Activated T-helper 9 cell treated with anti-CD3 and anti-CD28 coated beads, Interleukin-2, amount 50 U/mL, for 16 hours (primary cell): ENCODE measurements at places on chromosomes 1 and 21.

GRCh38 chr21:17612023-17612564 is 607 bp downstream of the BTG3 start:
- DNase-seq: no peak

- DNase-seq: no peak
These were observed 9.5 kb upstream of the IL24 start for GRCh38 chr1:206887701-206888100.

DNA sequence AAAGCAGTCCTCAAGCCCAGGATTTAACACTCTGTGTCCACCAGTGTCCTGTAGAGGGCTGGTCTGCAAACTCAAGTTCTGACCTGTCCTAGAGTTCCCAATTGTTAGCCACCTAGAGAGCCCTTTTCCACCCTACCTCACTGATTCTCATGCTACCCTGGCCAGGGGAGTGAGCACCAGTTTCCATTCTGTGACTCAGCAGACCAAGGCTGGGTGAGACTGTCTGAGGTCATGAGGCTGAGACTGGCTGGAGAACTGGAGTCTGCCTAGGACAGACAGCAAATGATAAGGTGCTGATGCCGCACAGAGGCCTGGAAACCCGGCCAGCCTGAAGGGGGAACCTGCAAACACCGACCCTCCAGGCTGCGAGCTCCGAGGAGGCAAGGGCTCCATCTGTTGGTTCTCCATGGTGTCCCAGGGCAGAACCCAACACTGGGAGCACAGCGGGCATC is 13.7 kb downstream of the GLIS1 start:
- no peak for DNase-seq

- no peak for DNase-seq
These were observed 114.2 kb downstream of the SLC16A1 start for GRCh38 chr1:112841825-112842224.

- DNase-seq: no peak
These were observed 85.9 kb upstream of the SOX13 start for GRCh38 chr1:203986887-203987461.

GRCh38 chr21:16550917-16551741 is 821.3 kb downstream of the USP25 start:
- DNase-seq: no peak

- DNase-seq: peak; percentile 80
These were observed 689 bp downstream of the NASP start for GRCh38 chr1:45584351-45585109.

DNA sequence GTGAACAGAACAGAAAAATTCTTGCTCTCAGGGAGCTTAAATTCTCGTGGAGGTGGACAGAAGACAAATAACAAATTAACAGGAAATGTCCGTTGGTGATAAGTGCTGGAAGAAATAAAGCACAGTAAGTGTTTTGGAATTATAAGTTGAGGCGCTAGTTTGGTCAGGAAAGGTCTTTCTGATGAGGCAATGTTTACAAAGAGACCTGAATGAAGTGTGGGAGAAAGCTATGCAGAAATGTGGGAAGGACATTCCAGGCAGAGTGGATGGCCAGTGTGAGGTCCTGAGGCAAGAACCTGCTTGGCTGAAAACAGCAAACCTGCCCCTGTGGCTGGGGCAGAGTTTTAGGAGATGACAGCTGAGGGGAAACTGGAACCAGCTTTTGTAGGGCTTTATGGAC is 23.3 kb downstream of the NGF start:
- DNase-seq: no peak

DNA sequence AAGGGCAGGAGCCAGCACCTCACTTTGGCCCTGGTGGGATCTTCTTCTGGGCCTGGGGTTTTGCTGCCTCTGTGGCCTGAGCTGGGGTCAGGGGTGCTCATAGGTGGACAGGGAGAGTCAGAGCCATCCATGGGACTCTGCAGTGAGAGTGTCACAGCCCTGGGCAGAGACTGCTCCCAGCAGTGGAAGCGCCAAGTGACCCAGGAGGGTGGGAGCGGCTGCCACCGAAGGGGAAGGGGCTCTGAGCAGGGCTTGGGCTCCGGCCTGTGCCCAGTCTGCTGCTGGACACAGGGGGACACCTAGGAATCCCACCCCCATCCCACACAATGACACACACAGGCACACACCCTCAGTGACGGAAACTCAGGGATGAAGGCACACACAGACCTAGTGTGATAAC is 368 bp downstream of the CLCNKB start:
- DNase-seq: no peak

GRCh38 chr1:3852711-3853485 is 4.1 kb downstream of the CEP104 start:
- DNase-seq: no peak

DNA sequence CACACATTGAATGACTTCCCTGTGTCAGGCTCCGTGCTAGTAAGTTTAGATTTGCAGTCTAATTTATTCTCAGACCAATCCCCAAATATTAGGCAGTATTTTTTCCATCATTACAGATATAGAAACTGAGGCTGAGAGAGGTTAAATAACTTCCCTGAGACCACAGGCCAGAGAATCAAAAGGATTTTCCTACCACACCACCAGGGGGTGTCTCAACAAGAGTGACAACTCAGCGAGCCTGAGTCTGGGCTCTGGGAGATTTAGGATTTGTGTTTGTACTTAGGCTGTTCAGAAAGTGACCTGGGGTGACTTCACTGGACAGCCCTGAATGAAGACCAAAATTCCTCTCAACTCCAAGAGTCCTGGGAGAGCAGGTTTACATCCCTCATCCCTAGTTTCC is 13.3 kb upstream of the LCE5A start:
- no peak for DNase-seq

- peak; percentile 78 for DNase-seq
These were observed 17.7 kb upstream of the SNX27 start for GRCh38 chr1:151594143-151594625.

DNA sequence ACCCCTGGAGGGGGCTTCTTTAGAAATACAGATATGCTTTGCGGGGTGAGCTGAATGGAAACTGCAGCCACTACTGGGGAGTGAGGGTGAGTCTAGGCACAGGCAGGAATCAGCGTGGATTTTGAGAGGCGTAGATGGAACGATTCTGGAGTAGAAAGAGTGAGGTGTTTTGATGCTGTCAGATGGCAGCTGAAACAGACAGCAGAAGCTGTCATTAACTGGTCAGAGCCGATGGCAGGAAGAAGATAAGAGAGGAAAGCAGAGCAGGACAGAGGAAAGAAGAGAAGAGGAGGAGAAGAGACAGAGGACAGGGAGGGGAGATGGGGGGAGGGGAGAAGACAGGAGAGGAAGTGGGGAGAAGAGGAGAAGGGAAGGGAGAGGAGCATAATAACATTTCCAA is 138.5 kb downstream of the LRIG2 start:
- no peak for DNase-seq

DNA sequence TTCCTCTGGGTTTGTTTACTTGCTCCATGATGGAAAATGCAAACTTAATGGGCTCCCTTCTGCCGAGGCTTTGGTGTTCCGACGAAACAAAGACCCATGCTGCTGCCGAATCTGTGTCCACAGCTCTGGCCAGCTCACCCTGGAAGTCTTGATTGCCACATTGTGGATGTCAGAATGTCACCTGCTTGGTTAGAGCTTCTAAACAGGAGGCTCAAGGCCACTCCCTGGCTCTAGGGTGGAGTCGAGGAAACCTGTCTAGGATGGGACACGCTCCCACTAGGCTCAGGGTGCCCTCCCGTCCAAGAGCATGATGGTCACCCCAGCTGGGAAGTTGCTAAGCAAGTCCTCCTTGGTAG is 279.3 kb upstream of the VAMP3 start:
- DNase-seq: no peak

GRCh38 chr1:66443793-66444192 is 90.2 kb upstream of the SGIP1 start:
- no peak for DNase-seq

DNA sequence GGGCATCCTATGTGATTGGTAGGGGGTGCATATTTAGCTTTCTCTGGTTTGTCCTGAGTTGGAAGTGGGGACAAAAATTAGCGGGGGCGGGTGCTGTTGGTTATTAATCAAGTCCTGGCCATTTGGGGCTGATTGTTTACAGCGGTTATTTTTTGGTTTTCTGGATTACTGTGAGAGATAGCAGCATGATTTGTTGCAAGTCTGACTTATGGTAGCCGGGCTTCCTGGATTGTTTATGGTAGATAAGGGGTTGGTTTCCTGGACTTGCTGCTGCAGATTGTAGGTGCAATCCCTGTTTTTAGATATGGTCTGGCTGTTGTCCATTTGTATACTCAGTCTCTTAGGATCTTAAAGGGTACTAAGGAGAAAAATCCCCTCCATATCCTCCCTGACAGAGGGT is 12.1 kb upstream of the PROK1 start:
- DNase-seq: no peak

GRCh38 chr1:25118546-25118945 is 113.8 kb downstream of the SYF2 start:
- DNase-seq: no peak

GRCh38 chr1:7989762-7990428 is 28.4 kb downstream of the PARK7 start:
- no peak for DNase-seq

DNA sequence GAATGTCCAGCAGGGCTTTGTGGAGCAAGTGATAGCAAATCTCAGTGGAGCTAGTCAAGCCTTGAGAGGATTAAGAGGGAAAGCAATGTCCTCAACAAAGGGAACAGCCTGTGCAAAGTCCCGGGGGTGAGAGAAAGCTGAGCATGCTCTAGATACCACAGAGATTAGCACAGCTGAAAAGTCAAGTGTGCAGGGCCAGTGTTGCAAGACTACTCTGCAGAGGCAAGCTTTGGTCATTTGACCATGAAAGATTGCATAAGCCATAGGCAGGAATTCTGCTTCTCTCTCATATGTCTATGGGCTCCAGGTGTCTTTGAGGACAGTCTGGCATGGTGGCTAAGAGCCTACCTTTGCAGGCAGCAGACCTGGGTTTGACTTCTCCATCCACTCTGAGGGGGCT is 181.0 kb upstream of the JUN start:
- no peak for DNase-seq

GRCh38 chr1:7462617-7463016 is 308.5 kb upstream of the VAMP3 start:
- DNase-seq: no peak

DNA sequence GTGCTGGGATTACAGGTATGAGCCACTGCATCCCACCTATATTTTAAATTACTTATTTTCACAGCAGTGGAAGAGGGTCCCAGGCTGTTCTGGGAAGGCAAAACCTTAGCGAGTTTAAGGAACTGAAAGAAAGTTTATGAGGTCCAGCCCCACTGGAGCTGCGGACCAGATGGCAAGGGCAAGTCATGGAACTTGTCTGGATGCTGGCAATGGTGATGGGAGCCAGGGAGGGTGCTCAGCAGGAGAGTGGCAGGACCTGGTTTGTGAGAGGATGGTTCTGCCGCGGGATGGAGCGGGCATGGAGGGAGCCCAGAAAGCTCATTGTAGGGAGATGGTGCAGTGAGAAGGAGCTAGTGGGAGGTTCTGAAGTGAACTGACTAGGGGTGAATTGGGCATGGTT is 50.6 kb upstream of the SLC45A1 start:
- DNase-seq: no peak

GRCh38 chr1:156126043-156126629 is 11.6 kb downstream of the LMNA start:
- DNase-seq: peak; percentile 48

- DNase-seq: no peak
These were observed 120.4 kb downstream of the TOMM20 start for GRCh38 chr1:235008239-235008638.

DNA sequence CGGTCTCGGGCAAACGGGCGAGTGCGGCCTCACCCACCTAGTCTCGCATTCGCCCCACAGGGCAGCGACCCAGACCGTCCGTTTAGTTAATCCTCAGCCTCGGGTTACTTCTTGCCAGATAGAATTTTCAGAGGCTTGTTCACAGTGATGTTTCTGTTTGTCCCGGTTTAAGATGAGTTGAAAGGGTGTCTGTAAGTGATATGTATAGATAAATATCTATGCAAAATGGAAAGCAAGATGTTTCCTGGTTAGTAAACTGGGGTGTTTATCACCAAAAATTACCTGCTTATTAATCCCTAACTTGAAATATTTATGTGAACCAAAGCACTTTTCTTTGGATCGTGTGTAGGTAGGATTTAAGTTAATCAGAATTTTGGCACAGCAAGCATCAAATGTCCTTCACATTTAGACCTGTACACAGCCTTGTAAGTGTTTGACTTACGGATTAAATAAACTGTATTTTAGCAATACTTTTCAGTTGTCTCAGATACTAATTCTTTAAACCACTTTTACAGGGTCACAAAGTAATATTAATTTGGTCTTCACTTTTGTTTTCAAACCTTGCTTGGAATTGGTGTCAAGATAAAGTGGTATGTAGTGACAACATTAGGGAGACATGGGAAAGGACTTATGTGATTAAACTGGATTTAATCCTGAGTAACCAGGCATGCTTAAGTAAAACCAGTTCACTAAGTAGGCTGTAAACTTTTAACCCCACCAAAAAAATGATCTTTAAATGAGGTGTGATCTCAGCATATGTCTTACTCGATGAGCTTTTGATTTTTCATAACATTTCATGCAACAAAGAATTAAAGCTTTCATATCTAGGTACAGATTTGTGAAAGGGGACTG is 914 bp downstream of the ZNF326 start:
- DNase-seq: no peak

GRCh38 chr1:185537596-185537995 is 196.6 kb upstream of the HMCN1 start:
- no peak for DNase-seq

DNA sequence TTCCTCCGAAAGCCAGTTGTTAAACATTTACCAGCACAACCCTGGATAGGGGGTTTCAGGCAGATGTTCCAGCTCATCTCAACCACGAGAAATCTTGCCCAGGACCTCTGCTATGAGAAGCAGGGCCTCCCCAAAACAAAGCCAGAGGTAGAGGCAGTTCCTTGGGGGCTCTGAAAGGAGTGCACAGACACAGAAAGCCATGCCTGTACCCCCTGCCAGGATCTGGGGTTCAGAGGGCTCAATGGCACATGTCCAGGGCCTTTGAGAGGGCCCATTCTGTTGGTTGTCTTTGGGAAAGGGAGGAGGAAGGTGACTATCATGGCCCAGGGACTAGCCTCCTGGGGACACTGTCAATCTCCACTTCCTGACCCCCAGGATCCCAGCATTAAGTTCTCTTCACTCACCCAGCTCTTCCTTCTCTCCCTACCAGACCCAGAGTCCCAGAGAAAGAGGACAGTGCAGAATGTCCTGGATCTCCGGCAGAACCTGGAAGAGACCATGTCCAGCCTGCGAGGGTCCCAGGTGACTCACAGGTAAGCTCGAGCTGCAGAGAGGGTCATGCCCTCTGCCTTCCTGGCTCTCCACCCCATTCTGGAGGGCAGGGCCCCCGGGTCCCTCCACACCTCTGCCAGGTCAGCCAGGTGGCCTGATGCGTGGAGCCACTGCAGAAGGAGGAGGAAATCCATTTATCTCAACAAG is 116.4 kb upstream of the IPO9 start:
- DNase-seq: no peak

- DNase-seq: no peak
These were observed 654.6 kb downstream of the ADGRL2 start for GRCh38 chr1:82455342-82455741.

GRCh38 chr1:156025876-156026275 is 5.1 kb upstream of the SSR2 start:
- DNase-seq: no peak
